ENCODE measurements at places on chromosomes 6 and 20. TPM values are rescaled to one million over a fixed set of nuclear protein-coding genes. Genes with fewer than 3 reads are reported as not detected.

Gene STX11
- total RNA-seq = 2.7 TPM

Gene SAPCD1
- 0.90 TPM for total RNA-seq

Gene DYNLRB1
- total RNA-seq = 36.2 TPM

Gene SYCP2L
- 8.2 TPM for total RNA-seq

Gene SIRPG
- total RNA-seq = not detected

Gene MMP24
- total RNA-seq = 1.5 TPM

Gene RNF144B
- total RNA-seq = 13.2 TPM

Data from urinary bladder (tissue), 4 donors.